Smooth muscle cell of the umbilical artery (primary cell): ENCODE measurements at places on chromosomes 12 and 14. TPM values are rescaled to one million over a fixed set of nuclear protein-coding genes. Genes with fewer than 3 reads are reported as not detected.

GLI1 gene
- 0.30 and 0.74 TPM in 2 replicates for total RNA-seq

GPR132 gene
- total RNA-seq, result under 0.01 and 0.05 TPM in 2 replicates

MYRFL gene
- under 0.01 and 0.23 TPM in 2 replicates for total RNA-seq

MYL2 gene
- not detected in 2 replicates for total RNA-seq

TAS2R30 gene
- 5.0 and 8.9 TPM in 2 replicates for total RNA-seq

CIT gene
- total RNA-seq, result 3.3 and 19.6 TPM in 2 replicates

APOF gene
- total RNA-seq, result not detected in 2 replicates

TTC6 gene
- under 0.01 and 0.09 TPM in 2 replicates for total RNA-seq

TAMALIN gene
- 0.28 and 1.5 TPM in 2 replicates for total RNA-seq

LTBP2 gene
- 334 and 905 TPM in 2 replicates for total RNA-seq
